ENCODE measurements at places on chromosomes 12 and 14.

GRCh38 chr12:76633415-76633814, 73.8 kb upstream of the OSBPL8 start:
- DNase-seq: no peak

DNA sequence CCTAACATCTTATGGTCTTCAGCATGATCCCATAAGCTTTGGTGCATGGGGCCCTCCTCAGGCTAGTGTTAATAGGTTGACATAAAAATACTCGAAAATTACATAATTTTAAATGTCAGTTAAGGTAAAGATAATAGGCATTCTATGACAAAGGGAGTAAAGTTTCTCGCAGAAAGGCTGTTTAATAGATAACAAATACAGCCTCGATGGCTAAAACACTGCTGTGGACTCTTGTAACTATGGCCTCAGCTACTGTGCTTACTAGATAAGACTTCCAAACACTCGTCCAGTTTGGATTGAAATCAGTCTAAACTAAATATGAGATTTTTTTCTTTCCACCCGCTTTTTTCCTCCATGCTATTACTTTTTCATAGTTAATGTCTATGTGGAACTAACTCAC, 23.2 kb upstream of the MGST1 start:
- no peak for DNase-seq

DNA sequence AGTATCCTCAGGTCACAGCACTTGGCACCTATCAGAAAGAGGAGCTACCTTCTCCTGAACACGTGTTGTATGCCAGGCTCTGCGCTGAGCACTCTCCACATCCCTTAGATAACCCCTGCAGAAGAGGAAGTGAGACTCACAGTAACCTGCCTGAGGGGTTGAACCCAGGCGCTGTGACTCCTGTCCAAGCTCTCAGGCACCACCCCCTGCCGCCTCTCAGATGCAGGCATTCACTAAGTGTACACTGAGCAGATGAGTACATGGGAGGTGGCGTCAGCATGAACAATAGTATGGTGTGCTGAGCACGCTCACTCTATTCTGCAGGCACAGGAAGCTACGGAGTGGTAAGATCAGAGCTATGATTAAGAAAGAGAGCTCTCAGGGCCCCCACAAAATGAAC, 21.0 kb upstream of the RIC8B start:
- DNase-seq: peak; percentile 53

GRCh38 chr12:24929953-24930352, 18.9 kb downstream of the BCAT1 start:
- no peak for DNase-seq

DNA sequence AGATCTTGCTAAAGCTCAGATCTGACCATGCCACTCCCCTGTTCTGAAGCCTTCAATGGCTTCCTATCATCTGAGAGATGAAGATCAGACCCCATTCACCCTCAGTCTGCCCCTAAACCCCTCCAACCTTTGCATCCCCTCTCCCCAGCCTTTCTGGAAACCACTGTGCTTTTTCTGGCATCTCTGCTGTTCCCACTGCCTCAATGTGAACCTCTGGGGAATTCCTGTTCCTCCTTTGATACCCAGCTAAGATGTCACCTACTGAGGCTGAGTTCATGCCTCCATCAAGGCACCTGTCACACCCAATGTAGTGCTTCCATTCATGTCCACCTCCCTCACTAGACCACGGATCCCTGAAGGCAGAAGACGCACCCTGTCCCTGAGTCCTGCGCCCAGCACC, 19.3 kb downstream of the CYP46A1 start:
- DNase-seq: no peak

DNA sequence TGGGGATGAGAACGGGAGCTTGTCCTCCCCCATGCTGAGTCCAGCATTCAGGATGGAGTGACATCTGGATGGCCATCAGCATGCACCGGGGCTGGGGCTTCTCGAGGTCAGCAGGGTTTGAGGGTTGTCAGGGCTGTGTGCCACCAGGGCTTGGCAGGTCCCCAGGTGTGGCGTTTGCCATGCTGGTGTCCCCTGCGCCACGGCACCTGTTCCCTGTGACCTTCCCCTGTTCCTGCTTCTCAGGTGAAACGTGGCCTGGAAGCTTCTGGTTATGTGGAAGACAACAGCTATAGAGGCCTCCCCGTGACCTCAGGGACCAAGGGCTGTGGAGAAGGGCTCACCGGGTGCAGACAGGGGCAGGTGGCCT, 152.4 kb downstream of the KIF26A start:
- no peak for DNase-seq

- DNase-seq: no peak
Observed at GRCh38 chr14:50926851-50927386, 17.4 kb downstream of the PYGL start.

DNA sequence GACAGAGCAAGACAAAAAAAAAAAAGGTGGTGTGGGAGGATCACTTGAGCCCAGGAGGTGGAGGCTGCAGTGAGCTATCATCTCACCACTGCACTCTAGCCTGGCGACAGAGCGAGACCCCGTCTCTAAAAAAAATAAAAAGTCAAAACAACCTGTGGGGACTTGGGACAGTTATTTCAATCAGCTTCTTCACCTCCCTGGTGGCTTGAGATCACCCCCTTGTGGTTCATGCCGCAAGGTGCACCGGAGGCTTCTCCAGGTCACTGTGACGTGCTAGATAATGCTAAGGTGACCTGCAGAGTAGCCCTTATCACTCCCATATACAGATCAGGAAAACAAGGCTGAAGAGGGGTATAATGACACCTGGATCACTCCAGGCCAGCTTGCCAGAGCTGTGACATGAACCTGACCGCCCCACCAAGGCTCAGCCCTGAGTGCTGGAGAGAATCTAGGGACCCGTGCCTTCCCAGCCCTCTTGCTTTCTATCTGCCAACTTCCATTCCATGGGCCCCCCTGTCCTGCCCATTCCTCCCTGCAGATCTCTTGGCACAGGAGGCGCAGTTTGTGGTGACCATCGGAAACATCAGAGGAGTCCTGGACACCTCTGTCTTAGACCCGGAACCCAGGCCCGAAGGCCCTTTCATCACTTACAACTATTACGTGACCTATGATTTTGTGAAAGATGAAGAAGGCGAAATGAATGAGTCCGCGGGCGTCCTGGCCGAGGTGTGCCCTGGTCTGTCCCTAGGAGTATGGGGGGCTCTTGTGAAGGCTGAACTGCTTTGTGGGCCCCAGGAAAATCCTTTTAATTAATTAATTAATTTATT, 8.1 kb downstream of the LRRC43 start:
- peak; percentile 58 for DNase-seq

- no peak for DNase-seq
Observed at GRCh38 chr12:124588751-124589267, 21.4 kb upstream of the NCOR2 start.

GRCh38 chr14:89650077-89650978, 233.3 kb upstream of the FOXN3 start:
- DNase-seq: no peak

- no peak for DNase-seq
Observed at GRCh38 chr12:116012757-116013156, 264.7 kb downstream of the MED13L start.

GRCh38 chr14:59292028-59292427, 103.6 kb downstream of the DAAM1 start:
- DNase-seq: no peak
